ENCODE measurements at places on chromosomes 7 and 10.

GRCh38 chr10:82661701-82662100, 786.7 kb downstream of the NRG3 start:
- no peak for DNase-seq

DNA sequence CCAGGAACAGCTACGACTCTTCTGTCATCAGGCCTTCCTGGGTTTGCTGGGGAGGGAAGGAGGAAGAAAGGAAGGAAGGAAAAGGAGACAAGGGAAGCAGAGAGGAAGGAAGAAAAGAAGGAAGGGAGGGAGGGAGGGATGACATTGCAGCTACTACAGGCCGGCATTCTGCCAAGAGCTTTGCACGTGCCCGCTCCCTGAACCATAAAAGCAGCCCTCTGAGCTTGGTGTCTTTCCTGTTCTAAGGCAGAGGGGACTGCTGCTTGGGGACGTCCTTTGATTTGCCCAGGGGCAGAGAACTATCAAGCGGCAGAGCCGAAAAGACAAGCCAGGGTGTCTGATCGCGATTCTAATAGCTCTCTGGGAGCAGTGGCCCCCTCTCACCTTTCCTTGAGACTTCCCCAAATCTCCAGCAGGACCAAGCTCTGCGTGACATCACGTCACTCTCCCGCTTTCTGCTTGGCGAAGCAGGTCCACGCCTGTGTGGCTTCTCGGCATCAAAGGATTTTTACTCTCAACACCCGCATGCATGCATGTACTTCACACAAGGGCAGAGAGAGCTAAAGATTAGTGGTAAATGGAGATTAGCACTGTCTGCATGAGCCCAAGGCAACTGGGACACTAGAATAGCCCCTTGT, 167.8 kb upstream of the AUTS2 start:
- no peak for DNase-seq

DNA sequence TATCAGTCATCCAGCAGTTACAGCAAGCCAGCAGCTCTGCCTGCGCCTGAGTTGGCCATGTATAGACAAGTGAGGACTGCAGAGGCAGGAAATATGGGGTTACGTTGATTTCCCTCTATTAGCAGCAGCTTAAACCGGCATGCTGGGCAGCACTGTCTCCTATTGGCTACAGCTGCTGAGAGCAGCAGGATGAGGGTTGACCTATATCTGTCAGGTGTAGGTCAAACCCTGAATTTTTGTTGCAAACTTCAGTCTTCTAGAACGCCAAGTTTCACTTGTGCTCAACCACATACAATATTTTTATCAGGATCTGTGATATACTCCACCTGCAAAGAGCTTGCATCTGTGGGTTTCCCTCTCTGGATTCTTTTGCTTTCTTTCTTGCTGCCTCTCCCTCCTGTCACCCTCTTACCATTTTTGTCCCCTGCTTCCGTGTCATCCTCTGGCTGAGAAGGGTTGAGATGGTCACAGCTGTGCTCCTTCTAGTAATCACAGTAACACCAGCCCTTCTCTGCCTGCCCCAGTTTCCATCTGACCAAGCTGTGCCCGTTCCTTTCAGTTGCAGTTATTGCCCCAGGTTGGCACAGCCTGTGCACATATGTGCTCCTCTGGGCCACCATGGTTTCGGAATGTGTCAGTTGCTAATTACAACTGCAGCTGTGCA, 23.8 kb upstream of the GLCCI1 start:
- peak; percentile 22 for DNase-seq

GRCh38 chr10:89377705-89378637, at the start of gene IFIT1B:
Gene IFIT1B (plus strand): TSS chr10:89378056. CDS start chr10:89378136, 80 bp downstream.
- no peak for DNase-seq

DNA sequence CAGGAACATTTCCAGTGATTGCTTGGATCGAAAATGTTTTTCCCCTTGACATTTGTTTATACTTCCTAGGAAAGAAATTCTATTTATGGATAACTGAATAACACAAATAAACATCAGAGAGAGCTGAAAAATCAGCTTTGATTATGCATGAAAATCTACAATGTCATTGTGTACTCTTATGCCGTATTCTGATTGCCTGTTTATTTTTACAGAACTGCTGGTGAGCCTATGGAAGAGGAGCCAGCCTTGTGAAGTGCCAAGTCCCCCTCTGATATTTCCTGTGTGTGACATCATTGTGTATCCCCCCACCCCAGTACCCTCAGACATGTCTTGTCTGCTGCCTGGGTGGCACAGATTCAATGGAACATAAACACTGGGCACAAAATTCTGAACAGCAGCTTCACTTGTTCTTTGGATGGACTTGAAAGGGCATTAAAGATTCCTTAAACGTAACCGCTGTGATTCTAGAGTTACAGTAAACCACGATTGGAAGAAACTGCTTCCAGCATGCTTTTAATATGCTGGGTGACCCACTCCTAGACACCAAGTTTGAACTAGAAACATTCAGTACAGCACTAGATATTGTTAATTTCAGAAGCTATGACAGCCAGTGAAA, 121.5 kb downstream of the TWIST1 start:
- DNase-seq, result no peak

DNA sequence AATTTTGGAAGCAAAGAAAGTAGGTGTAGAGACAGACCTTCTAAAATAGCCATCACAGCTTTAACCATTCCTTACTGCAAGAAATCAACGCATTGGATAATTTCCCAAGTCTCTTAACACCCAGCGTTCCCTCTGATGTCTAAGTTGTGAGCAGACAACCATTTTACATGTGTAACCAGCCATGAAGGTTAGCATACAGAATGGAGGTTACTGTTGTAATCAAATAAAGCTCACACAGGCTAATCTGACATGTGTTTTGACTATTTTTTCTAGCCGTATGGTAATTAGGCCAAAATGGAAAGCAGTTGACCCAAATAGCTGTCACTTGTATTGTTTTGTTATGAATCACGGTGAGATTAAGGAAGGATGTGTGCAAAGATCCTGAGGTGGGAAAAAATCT, 336.4 kb downstream of the RNLS start:
- DNase-seq, result no peak

DNA sequence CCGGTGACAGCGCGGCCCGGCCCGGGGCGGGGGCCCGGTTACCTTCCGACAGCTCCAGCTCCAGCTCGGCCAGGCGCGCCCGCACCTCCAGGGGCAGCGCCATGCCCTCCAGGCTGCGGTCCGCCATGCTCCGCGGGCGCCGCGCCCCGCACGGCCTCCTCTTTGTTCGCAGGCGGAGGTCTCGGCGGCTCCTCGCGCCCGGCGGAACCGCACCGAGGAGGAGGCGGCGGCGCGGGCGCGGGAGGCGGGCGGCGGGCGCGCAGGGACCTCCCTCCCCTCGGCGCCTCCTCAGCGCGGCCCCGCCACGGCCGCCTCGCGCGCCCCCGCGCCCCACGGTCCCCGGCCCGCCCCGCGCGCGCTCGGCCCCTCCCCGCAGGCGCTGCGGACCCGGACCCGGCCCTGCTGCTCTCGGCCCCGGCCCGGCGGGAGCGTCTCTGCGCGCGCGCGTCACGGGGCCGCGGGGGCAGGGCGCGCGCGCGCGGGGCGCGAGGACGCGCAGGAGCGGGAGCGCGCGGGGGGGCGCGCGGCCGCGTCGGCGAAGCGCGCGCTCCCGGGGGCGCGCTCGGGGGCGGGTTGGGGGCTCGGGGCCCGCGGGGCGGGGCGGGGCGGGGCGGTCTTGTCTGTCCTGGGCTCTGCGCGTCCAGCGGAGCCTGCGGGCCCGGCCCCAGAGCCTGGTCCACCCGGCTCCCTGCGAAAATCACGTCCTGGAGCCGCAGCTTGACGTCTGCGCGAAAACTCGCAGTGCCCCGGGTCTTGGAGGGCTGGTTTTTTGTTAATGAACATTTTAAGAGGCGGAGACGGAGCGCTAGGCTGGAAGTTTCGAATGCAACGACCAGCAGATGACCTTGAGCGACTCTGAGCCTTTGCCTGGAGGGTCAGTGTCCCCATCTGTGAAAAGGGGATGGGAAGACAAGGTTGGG, at the start of gene DIP2C:
TSS of gene DIP2C (minus strand) at position 217 of the 920 bp plus-strand sequence. CDS start at position 127, 90 bp downstream.
- no peak for DNase-seq

DNA sequence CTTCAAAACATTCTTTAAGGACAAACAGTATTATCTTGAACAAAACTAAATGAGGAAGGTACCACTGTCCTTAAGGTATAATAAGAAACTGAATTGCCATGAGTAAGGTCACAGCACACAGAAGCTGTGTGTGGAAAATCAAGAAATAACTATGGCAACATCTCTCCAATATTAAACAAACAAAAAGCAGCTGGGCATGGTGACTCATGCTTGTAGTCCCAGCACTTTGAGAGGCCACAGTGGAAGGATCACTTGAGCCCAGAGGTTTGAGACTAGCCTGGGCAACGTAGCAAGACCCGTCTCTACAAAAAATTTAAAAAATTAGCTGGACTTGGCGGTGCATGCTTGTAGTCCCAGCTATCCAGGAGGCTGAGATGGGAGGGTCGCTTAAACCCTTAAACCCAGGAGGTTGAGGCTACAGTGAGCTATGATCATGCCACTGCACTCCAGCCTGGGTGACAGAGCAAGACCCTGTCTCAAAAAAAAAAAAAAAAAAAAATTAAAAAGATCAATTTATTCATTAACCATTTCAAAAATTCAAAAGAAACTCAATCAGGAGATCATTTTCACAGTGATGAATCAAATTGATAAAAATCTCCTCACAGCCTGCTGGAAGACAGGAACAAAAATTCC, 195.4 kb downstream of the SKIDA1 start:
- DNase-seq, result no peak

GRCh38 chr7:115812794-115813193, 217.8 kb downstream of the TFEC start:
- no peak for DNase-seq

DNA sequence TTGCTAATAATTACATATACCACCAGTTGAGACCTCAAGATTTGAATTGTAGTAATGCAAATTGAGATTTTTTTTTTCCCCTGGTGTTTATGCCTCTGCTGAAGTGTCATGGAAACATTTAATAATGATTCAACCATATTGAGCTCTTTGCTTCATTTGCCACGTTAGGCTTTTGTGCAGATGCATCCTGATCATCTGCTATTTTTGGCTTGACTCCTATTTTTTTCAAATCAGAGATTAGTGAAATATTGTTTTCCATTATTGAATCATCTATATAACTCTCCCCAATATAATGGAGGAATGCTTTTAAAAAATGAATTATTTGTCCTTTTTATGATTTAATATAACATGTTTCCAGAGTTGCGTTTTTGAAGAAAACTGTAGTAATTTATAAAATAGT, 115.1 kb downstream of the SRI start:
- no peak for DNase-seq

- no peak for DNase-seq
Measured at GRCh38 chr7:105792488-105793370, 83.7 kb downstream of the ATXN7L1 start.

GRCh38 chr10:79375321-79376077, 28.2 kb downstream of the PPIF start:
- no peak for DNase-seq

GRCh38 chr7:135217645-135218509, 6.6 kb upstream of the WDR91 start:
- no peak for DNase-seq

DNA sequence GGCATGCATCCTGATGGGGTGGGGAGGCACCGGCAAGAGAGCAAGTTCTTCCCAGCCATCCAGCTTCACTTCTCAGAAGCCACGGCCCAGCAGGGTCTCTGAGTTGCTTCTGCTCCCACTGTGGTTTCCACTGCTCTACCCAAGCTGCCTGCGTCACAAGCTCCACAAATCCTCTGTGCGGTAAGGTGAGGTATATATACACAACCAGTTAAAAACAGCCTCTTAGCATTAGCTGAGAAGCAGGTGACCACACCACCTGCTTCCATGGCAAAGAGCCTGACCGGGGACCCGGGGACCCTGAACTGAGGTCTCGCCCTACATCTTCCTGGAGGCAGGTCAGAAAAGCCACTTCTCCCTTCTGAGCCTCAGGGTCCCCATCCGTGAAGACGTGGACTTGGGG, 46.9 kb upstream of the NPFFR1 start:
- no peak for DNase-seq

- no peak for DNase-seq
Measured at GRCh38 chr7:155202106-155202871, 95.4 kb upstream of the INSIG1 start.

DNA sequence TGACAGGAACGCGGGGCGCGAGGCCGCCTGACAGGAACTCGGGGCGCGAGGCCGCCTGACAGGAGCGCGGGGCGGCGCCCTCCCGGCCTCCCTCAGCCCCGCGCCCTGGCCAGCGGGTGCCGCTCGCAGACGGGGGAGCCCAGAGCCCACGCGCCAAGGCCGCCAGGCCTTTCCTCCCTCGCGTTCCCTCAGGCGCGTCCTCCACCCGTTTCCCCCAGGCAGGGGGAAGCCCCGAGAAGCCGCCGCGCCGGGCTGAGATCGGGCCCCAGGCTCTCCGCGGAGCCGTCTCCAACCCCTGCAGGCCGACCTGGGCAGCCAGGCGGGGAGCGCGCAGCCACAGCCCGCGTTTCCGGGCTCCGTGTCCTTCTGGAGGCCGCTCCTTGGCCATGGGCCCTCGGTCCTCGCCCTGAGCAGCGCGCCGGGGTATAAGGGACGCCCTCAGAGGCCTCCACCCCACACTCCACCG, 17.7 kb downstream of the PTPRN2 start:
- no peak for DNase-seq

- no peak for DNase-seq
Measured at GRCh38 chr10:101643546-101643945, 51.4 kb downstream of the FBXW4 start.

DNA sequence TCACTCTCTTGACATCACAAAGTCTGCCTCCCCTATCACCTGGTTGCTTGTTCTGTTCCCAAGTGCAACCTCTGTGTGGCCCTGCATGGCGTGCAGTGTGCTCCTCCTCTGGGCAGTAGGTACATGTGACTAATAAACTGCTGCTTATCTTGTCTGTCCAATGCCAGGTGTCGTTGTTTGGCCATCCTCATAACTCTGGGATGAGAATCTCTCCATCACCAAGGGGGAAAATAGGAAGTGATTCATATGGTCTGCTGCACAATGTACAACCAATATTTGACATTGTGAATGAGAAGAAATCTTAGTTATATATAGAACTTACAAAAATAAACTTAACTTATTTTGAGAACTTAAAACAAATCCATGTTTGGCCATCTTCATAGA, 135.2 kb downstream of the INHBA start:
- DNase-seq, result no peak

DNA sequence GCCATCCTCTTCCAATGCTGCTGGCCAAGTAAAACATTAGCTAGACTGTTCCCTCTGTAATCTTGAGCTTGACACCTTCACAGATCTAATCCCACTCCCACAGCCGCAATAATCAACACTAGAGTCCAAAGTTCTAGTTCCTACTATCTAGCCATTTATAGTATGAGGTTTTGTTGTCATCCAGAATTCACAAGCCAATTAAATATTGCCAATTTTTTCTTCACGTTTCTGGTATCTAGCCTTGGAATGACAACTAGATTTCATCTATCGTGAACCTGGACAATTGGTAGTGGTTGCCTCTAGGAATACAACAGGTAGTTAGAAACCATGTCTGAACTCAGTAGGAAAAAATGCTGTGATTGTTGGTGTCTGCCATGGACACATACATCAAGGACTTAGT, 10.4 kb downstream of the WASL start:
- no peak for DNase-seq

GRCh38 chr7:46606761-46607160, 685.7 kb upstream of the IGFBP3 start:
- no peak for DNase-seq

GRCh38 chr7:158666401-158666800, 38.2 kb downstream of the NCAPG2 start:
- DNase-seq, result no peak

- DNase-seq, result no peak
Measured at GRCh38 chr10:102523250-102524029, 19.7 kb downstream of the SUFU start.

Measured in central memory CD8-positive, alpha-beta T cell (primary cell).